ENCODE measurements at places on chromosomes 4 and X.

- no peak for DNase-seq
Observed at GRCh38 chr4:8818063-8818881, 53.4 kb downstream of the HMX1 start.

GRCh38 chr4:84503495-84504437 is 4.7 kb upstream of the NKX6-1 start:
- peak; percentile 62 for DNase-seq

DNA sequence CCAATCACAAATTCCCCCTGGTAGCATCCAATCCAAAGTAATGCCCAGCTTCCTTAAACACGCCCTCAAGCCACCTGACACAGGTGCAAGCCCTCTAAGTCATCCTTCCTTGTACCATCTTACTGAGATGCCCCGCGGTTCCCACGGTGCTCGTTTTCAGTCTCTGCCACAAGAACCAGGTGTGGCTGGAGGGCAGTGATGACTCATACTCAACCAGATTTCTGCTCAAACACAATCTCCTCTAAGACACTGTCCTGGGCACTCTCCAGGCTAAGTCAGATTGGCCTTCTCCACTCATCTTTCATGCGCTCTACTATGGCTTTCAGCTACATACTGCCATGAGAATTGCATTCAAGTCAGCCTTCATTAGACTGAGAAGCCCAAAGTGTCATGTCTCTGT is 3.5 kb downstream of the SH3KBP1 start:
- DNase-seq, result peak; percentile 43

GRCh38 chr4:137283737-137284136 is 248.6 kb downstream of the PCDH18 start:
- DNase-seq, result no peak

All from HCT116 (cell line).